ENCODE measurements at places on chromosomes 6 and 20.

DNA sequence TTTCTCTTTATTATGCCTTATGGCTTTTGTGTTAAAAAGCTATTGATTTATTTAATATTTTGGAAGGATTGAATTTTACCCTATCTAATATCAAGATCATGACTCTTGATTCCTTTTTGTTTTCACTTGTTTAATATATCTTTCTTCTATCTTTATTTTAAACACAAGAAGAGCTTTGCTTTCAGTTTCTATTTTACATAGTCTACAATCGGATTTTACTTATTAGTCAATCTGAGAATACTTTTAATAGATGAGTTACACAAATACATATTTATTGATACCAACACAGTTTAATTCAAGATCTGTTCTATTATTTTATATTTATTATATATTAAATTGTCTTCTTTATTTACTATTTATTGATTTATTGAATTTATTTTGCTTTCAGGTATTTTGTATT, 218.8 kb downstream of the ESR1 start:
- DNase-seq: no peak

DNA sequence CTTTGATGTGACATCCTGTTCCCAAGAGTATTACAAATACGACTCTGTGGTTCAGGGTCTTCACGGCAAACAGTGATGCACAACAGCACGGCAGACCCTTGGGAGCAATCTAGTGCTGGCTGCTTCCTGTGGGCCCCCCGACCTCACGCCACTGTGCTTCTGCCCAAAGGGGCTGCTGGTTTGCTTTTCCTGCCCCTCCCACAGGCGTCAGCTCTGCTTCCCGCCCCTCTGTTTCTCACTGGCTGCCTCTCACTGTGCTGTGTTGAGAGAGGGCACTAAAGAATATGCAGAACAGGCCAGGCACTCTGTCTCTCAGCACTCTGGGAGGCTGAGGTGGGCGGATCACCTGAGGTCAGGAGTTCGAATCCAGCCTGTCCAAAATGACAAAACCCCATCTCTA, 554.5 kb upstream of the AGPAT4 start:
- no peak for DNase-seq

DNA sequence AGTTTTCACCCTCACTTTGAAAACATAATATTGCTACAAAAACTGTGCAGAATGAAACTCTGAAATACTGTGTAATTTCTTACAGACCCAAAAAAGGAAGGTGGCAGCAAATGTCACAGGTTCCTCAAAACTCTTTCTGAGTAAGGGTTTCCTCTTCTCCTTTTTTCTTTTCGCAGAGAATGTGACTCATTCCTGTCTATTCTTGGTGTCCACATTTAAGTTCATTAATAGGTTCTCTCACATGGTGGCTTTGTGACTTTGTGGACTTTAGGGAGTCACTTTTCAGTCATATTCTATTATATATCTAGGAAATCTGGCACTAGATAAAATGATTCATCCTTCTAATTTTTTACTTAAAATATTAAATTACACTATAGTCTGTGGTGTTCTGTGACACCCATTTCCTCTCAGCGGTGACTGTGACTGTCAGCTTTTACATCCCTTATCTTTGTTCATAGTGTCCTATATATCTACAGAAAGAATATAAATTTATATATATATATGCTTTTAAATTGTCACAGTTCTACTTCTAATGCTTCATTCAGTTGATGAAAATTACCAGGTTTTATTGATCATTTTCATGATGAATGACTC, 126.8 kb upstream of the HCRTR2 start:
- no peak for DNase-seq

GRCh38 chr6:146871611-146872425, 273.0 kb downstream of the ADGB start:
- DNase-seq: no peak

GRCh38 chr20:3696200-3696599, 14.4 kb upstream of the ADAM33 start:
- DNase-seq: no peak

All from fibroblast of skin of left biceps (primary cell).